ENCODE measurements at places on chromosomes 6 and 20. TPM values are rescaled to one million over a fixed set of nuclear protein-coding genes. Genes with fewer than 3 reads are reported as not detected.
A peak's percentile ranks its signal among the peaks of the same experiment; 100 is the strongest.

The RGS17 gene
- 0.26 TPM for total RNA-seq

- DNase-seq = no peak
Observed at GRCh38 chr20:16712511-16712947, 17.3 kb upstream of the SNRPB2 start.

DNA sequence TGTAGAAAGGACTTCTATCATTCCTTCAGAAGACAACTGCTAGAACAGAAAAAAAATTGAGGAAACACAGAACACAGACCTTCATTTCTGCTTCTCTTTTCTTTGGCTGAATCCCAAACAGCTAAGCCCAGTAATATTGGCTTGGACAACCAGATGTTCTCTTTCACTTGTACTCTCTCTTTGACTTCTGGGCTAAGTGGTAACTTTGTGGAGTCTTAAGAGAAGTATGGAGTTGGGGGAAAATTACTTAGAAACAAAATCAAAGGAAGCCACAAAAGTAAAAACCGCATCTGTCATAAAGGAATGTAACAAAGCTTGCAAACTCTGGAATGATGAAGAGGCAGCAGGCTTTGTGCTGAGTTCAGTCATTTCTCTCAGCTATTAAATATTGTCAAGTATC is 587.5 kb downstream of the CBLN4 start:
- no peak for DNase-seq

- no peak for DNase-seq
Observed at GRCh38 chr6:11277275-11278206, 45.1 kb upstream of the NEDD9 start.

GRCh38 chr6:16345449-16346330 is 107.3 kb downstream of the GMPR start:
- peak; percentile 31 for DNase-seq

The CD83 gene
- 2.1 TPM for total RNA-seq

The FHL5 gene
- total RNA-seq = 17.2 TPM

DNA sequence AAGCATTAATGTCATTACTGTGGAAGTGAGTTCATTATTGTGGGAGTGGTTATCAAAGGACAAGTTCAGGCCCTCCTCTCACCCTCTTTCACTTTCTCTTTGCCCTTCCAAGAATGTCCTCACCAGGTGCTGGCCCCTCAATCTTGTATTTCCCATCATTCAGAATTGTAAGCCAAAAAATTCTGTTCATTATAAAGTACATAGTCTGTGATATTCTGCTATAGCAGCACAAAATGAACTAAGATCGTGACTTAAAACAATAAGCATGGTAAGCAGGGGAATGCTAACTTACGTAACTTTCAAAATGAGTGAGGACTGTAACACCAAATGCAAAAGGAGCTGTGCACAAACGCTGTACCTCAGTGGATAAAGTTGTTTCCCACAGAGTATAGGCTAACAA is 515.7 kb upstream of the BTBD3 start:
- no peak for DNase-seq
